Nucleus accumbens (tissue), 56 donors: ENCODE measurements at places on chromosomes 11 and 22.

GRCh38 chr11:44942029-44942955 is 8.4 kb downstream of the TP53I11 start:
- DNase-seq: no peak

- peak; percentile 12 for DNase-seq
These were observed 20.6 kb upstream of the PLEKHB1 start for GRCh38 chr11:73625696-73626318.

GRCh38 chr11:133600786-133601185 is 68.5 kb upstream of the OPCML start:
- no peak for DNase-seq

- DNase-seq: no peak
These were observed 133.4 kb upstream of the PGR start for GRCh38 chr11:101262995-101263394.

GRCh38 chr11:3380706-3381545 is 2.0 kb upstream of the ZNF195 start:
- DNase-seq: no peak

DNA sequence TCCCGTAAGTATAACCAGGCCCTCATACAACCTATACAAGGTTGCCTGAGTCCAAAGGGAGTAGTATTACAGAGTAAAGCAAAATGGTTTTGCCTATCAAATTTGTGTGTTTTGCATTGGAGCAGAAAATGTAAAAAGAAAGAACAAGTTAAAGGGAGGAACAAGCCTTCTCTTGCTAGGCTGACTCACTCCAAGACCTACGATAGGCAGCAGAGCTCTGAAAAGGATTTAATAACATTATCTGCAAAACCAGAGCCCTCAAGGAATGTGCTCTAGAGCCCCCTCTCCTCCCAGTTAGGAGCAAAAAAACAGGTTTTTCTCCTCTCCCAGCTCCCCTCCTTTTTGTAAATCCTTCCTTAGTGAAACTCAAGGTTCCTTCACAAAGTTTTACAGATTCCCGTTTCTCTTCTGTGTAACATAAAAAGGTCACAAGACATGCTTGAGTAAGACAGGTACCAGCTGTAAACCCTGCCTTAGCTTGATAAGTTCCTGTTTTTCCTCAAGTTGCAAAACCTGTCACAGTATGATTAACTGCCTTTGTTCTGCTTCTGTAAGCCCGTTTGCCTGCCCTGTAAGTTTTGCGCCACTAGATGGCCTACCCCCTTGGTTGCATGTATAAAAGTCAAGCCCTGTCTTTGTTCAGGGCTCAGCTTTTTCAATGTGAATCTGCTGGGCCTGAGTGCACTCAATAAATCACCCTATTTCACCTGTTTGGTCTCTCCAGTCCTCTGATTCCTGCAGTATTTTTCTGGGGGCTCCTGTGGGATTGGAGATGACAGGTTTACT is 498.2 kb downstream of the KCNA4 start:
- DNase-seq: no peak

DNA sequence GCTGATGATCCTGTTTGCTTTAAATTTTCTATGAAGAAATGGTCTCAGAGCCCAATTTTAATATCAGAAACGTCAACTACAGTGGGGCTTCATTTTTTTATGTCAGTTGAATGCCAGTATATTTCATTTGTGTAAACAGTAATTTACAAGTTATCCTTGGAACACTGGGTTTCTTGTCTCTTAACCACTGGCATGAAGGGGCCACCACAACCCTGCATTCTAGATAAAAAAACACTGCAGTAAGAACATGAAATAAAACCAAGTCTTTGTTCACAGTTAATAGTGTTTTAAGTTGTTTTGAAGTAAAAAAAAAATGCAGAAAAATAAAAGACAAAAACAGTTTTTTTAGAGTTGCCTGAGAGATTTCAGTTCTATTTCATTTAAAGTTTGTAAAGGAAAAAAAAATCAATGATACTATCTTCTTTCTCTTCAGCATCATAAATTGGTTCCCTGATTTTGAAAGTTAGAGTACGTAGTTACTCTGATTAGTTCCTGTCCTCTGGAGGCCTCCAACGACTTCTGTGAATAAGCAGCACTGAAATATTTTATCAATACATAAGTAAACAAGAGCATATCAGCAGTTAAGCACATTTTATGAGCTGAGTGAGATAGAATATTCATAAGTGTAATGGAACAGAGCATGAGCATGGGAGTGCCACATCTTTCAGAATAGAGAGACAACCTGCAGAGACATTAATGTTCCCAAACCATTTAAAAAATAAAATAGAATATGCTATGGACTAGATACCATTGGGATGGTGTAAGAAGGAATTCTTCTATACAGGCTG is 7.8 kb upstream of the DDI1 start:
- DNase-seq: no peak

GRCh38 chr11:35146074-35146521 is 7.1 kb downstream of the CD44 start:
- DNase-seq: no peak

DNA sequence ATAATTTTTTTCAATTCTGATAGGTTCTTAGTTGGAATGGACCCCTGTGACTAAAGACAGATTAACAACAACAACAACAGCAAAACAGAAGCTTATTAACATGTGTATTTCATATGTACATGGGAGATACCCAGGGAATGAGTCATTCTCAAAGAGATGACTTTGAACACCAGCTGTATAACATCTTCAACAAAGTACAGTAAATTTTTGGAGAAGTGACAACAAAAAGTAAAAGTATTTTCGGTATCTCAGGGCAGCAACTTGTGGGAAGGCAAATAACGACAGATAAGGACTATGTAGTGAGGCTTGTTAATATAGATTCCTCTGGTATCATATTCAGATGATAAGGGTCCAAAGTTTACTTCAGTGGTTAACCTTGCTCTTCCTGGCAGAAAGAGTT is 573.4 kb upstream of the RAG2 start:
- no peak for DNase-seq

- DNase-seq: no peak
These were observed 4.8 kb upstream of the PRR33 start for GRCh38 chr11:1896468-1896867.

- DNase-seq: no peak
These were observed 29.1 kb upstream of the DLAT start for GRCh38 chr11:111996129-111996528.

GRCh38 chr11:124800226-124800929 is at the start of gene MSANTD2:
Gene MSANTD2 (minus strand): TSS chr11:124800406. CDS start chr11:124800380, 26 bp downstream.
- peak; percentile 67 for DNase-seq

DNA sequence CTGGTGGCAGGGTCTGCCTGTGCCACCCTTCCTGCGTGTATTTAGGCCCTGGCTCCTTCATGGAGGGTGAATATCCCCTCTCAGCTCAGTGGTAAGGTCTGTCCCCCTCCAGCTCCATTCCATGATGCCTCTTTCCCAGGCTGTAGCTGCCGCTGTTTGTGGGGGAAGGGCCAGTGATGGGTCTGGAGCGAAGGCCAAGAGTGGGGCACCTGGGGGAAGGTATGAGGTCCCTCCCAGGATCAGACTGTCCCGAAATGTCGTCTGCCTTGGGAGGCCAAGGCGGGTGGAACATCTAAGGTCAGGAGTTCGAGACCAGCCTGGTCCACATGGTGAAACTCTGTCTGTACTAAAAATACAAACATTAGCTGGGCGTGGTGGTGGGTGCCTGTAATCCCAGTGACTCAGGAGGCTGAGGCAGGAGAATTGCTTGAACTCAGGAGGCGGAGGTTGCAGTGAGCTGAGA is 1.1 kb downstream of the CD151 start:
- DNase-seq: no peak

DNA sequence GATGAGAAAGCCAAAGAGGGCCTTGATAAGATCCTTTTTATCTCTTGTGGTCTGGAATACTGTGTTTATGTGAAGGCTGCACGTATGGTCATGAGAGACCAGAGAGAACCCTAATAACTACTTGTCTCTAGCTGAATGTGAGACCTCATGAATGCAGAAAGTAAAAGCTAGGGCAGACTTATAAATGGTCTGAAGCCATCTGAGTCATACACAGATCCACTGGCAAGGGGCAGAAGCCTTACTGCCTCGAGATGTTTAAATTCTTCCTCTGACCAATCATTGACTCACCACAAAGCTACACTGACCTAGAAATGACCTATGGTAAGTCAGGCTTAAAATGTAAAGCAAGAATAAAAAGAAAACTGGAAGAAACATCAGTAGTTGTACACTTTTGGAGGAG is 22.7 kb upstream of the OR4B1 start:
- DNase-seq: no peak

DNA sequence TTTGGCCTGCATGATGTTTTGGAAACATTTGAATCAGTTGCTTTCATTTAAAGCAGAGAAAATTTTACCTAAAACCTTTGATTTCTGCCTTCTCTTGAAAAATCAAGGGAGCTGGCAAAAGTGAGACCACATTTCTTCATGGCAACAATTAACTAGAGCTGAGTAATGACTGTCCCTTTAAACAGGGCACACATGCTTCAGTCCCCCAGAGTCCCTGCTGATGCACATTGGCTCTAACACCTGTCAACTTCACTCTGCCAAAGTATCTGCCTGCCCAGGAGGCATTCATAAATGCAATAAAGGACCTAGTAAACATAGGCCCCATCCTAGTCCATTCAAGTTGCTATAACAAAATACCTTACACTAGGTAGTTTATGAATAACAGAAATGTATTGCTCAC is 87.1 kb upstream of the LDLRAD3 start:
- DNase-seq: no peak

DNA sequence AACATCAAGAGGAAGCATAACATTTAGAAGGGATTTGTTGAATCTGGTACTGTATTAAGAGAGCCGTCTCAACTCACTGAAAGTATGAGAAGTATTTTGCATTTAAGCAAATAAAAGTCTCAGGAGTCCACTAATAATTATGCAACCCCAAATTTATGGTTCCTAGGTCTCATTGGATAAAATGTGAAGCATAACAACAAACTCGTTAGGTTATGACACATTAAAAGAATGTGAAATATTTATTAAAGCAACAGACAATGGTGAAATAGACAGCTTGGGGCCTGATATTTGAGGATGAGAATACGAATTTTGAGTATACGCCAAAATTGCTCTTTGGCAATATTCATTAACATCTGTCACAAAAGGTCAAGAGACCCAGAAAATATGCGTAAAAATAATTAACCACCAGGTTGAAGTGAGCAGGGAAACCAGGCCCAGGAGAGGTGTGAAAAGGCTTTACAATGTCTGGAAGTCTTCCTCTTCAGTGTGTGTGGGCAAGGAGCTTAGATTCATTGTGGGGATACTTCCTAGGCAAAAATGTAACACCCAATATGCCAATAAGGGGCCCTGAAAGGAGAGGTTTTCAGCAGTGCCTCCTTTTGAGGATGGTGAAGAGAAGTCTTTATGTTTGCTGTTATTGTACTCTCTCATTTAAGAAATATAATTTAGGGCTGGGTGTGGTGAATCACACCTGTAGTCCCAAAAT is 89.2 kb downstream of the FDX1 start:
- DNase-seq: no peak

- DNase-seq: no peak
These were observed 9.6 kb upstream of the PRG2 start for GRCh38 chr11:57399972-57400578.

DNA sequence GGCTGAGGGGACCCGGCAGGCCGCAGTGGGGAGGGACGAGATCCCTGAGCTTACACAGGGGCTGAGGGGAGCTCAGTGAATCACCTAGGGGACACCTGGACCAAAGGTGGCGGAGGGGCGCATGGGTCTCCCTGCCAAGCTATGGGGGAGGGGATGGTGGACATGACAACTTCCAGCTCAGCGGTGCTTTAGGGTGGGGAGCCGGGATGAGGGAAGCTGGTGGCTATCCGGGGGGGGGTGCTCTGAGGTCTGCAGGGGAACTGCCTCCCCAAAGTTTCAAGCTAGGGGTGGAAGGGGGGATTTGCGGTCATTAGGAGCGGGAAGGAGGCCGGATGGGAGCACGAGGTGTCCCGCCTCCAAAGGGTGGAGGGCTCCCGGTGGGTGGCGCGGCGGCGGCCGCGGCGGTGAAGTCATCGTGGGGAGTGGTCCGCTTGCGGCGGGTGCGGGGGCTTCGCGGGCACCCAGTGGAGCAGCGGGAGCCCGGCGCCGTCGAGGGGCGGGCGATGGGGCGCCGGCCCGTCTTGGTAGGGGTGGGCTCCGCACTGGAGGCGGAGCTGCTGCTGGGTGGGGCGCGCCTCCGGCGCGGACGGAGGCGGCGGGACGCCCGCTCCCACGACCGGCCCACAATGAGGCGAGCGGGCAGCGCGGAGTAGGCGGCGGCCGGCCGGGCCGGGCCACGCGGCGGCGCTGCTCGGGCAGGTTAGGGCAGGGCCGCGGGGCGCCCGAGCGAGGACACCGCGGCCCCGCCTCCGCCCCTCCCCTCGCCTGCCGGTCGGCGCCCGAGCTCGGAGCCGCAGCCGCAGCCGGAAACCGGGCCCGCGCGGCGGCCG is at the start of gene MICALL1:
Gene MICALL1 (plus strand): TSS at position 764 of the 830 bp plus-strand sequence. CDS start 126 bp downstream, outside the sequence.
- DNase-seq: no peak

DNA sequence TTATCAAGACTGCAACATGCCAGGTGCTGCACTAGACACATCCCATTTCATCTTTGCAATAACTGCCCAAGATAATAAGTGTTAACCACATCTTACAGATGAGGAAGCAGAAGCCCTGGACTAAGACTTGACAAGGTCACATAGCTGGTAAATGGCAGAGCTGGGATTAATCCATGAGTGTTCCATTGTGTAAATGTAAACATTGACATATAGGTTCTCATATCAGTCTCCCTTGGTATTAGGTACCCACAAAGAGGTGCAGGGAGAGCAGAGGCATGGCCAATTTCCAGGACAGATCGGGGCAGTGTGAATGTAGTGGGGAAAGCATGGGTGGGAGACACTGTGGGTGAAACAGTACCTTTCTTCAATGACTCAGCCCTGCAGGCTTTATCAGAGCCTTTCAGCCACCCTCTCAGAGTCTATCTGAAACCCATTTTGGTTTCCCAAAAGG is 17.9 kb downstream of the MICAL2 start:
- no peak for DNase-seq

GRCh38 chr11:118068206-118068944 is 8.5 kb upstream of the TMPRSS4 start:
- DNase-seq: no peak

DNA sequence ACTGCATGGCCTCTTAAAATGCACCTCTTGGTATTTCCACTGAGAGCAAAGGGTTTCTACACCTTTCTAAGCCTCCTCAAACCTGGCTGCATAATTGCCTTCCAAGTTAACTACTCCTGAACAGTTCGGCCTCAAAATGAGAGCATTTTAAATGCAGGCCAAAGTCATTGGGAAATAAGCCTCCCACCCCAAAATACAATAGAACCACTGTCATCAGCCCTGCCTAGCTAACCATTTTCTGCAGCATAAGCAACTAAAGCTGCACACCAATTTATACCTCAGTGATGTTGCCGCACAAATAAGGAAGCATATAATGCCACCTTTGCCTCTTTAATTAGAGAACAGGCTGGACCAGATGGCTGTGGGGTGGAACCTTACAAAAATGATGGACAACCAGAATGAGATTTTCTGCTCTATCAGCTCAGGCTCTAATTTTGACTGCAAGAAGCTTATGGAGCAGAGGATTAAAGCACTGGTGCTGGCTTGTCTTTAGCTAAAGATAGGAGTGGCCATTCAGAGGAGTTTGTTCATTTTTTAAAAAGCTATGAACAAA is 4.3 kb downstream of the TOB2 start:
- no peak for DNase-seq
